ENCODE measurements at places on chromosomes 12 and 14.

GRCh38 chr14:104078031-104078455 lies 7.5 kb upstream of the ASPG start:
- DNase-seq: peak; percentile 85

DNA sequence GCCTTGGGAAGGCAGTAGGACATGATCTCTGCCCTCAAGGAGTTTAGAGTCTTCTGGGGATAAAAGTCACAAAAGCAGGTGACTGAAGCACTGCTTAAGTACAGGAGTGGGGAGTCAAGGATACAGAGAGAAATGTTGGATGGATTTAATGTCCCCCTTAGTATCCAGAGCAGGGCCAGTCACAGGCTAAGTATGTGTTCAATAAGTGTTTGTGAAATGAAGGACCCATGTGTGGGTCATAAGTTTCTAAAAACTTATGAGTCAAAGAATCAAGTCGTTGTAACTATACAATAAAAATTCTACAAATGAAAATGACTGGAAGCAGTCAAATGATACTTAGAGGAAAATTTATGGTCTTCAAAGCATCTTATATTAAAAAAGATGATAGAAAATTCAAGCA lies 25.1 kb downstream of the KRT80 start:
- no peak for DNase-seq

- DNase-seq: no peak
These were observed at the start of gene GYS2 for GRCh38 chr12:21604245-21605101. Gene GYS2, minus strand, starts transcription at chr12:21604847. Its CDS starts 255 bp downstream, at chr12:21604592.

GRCh38 chr14:99521176-99522024 lies 40.2 kb downstream of the CCNK start:
- no peak for DNase-seq

- no peak for DNase-seq
These were observed 69.5 kb upstream of the DICER1 start for GRCh38 chr14:95226801-95227200.

DNA sequence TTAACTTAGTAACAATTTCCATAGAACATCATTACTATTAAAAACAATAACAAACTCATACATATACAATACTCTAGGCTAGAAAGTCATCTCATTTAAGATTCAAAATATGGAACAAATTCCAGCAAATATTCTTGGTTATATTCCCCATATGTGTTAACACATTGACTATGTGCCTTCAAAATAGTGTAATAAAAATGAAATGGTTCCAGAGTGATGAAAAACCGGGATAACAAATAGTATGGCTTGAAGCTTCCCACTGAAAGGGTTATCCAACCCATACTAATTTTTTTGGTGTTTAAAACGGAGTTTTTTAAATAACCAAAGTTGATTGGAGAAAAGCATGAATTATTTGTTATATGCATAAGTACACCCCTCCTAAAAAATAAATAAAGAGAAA lies 5.3 kb downstream of the LRIG3 start:
- DNase-seq: no peak

- DNase-seq: no peak
These were observed 46.5 kb upstream of the TSPAN11 start for GRCh38 chr12:30880061-30880460.

DNA sequence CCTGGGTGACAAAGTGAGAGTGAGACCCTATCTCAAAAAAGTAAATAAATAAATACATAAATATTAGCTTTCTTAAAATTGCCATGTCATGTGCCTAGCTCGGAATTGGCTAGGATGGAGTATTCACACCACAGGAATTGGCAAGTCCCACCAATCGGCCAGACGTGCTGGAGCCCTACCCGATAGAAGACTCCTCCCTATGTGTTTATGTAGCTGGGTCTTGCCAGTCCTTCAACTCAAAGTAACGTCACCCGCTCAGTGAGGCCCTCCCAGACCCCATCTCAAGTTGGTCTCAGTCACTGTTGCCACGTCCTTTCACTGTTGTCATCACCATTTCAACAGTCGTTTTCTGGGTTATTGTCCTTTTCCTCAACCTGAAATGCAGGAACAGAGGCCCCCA lies 20.2 kb downstream of the VRTN start:
- DNase-seq: no peak

DNA sequence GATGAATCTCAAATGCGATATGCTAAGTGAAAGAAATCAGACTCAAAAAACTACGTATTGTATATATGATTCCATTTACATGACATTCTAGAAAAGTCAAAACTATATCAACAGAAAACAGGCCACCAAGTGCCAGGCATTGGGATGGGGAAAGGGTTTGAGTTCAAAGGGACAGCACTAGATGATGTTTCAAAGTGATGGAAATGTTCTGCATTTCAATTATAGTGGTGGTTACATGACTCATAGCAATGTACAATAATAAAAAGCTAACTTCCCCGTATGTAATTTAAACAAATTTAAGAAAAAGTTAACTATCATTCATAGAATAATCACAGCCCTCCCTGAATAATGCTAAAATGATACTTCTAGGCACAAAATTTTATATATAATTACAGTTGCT lies 13.5 kb downstream of the HECTD1 start:
- DNase-seq: no peak

DNA sequence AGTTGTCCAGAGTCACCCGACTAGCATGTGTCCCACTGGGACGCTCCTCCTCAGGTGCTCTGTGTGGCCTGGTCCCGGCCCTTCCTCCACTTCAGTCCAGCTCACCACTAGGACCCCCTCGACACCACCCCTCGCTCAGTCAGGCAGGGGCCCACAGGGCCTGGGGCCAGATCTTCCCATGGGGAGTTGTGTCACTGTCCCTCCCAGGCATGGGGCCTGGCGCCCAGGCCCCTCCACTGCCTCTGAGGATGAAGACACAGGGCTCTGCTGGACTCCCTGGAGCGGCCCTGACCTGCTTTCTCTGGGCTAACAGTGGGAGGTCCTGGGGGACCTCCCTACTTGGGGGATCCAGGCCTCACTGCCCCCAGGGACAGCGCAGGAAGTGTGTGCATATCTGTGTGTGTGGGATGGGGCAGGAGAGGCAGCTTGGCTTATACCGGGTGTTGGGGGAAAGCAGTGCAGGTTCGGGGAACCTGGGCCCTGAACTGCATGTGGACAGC lies 43.8 kb downstream of the KRT80 start:
- no peak for DNase-seq

DNA sequence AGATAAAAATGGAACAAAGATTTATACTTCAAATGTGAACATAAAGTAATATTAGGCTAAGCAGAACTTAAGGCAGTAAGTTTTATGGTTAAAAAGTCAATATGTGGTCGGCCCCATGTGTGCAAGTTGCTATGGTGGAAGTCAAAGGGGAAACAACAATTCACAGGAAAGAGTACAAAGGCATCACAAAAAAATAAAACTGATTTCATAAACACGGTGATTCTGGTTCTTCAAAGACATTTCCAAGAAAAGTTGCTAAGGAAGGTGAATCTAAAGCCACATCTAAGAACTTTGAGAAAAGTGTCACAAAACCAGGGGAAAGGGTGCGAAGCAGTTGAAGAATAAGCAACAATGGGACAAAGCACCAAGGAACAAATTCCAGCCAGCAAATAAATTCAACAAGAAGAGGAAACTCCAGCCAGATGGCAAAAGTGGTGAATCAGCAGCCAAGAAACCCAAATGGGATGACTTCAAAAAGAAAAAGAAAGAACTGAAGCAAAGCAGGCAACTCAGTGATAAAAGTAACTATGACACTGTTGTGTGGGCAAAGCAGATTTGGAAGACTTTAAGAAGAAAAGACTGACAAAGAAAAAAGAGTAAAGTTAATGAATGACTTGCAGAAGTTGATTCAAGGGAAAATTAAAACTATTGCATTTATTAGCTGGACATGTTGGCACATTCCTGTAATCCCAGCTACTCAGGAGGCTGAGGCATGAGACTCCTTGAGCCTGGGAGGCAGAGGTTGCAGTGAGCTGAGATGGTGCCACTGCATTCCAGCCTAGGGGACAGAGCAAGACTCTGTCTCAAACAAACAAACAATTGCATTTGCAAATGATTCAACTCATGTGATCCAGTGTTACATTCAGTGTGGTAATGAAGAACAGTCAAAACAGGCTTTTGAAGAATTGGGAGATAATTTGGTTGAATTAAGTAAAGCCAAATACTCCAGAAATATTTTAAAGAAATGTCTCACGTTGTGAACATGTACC lies 19.5 kb downstream of the PTGDR start:
- no peak for DNase-seq

DNA sequence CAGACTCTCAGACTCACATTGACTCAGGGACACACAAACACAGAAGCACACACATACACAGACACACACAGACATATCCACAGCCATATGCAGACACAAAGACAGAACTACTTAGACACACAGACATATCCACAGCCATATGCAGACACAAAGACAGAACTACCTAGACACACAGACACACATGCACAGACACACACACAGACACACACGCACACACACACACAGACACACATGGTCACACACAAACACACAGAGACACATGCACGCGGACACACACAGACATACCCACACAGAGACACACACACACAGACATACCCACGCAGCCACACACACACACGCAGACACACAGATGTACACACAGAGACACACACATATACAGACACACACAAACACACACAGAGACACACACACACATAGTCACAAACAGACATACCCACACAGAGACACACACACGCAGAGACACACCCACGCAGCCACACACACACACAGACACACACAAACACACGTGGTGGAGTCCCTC lies 25.7 kb downstream of the SERPINA1 start:
- DNase-seq: no peak

DNA sequence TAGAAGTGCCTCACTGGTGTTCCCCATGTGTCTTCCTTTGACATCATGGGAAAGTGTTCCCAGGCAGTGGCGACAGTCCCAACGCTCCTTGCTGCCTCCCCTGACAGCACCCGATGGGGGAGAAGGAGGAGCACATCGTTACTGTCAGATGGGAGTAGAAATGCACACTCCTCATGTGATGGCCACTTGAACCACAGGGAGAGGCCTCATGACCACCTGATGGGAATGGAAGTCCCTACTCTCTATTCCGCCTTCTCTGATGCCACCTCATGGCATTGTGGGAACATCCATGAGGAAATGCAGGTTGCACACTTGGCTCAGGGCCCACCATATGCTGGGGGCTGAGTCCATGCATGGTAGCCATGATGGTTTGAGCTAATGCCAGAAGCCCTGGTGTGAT lies 14.3 kb upstream of the CORO1C start:
- DNase-seq: no peak

DNA sequence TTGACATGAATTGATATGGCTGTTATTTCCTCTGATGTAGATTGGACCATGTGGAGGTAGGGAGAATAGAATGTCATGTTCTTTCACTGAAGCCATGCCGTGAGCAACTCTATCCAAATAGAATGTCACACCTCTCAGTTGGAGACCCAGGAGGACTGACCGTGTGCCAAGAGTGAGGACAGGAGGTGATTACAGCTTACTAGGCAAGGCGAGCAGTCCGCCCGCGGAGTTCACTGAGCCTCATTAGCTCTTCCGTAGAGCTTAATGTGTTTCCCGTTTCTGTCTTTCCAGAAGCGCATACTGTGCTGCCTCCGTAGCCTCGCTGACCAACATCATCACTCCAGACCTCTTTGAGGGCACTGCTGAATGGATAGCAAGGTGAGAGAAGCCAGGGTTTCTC lies 45.6 kb downstream of the FNTB start:
- no peak for DNase-seq

- no peak for DNase-seq
These were observed 27.8 kb downstream of the FAM222A start for GRCh38 chr12:109741286-109741969.

DNA sequence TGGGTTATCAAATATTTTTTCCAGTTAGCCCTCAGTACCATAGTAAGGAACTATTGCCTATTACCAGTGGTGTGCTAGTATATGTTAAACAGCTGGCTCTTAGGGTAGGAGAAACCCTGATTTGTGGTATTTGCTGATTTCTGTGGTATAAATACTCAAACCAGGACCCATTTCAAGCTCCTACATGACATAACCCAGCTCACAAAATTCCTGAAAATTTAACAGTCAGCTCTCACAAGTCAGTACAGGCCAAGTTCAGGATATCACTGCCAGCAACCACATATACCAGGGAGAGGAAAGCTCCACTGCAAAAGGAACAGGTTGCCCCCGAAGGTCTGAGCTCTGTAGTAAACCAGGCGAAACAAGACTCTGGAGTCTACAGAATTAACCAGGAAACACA lies 315.3 kb downstream of the NOVA1 start:
- DNase-seq: no peak

GRCh38 chr12:125247477-125247876 lies 182.2 kb downstream of the AACS start:
- no peak for DNase-seq

DNA sequence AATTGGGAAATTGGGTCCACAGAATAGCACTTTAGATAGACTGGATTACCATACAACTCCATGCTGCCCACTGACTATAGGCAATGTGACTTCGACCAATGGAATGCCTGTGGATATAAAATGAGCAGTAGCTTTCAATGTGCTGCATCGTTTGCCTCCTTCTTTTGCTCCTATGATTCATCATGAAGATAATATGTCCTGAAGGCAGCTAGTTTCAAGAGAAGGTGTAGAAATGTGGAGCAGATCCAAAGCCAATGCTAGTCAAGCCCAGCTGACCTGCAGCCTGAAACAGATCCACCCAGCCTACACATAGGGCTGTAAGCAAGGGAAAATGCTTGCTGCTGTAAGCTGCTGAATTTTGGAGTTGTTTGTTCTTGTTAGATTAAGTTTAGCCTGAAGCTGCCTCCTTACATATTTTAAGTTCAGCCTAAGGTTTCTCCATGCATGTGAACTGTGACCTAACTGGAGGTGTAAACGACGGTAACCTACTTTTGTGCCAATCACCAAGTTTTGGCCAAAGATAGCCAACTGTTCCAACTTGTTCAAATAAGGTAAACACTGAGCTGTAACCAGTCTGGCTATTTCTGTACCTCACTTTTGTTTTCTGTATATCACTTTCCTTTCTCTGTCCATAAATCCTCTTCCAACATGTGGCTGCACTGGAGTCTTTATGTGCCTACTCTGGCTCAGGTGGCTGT lies 169.1 kb upstream of the AVPR1A start:
- no peak for DNase-seq

DNA sequence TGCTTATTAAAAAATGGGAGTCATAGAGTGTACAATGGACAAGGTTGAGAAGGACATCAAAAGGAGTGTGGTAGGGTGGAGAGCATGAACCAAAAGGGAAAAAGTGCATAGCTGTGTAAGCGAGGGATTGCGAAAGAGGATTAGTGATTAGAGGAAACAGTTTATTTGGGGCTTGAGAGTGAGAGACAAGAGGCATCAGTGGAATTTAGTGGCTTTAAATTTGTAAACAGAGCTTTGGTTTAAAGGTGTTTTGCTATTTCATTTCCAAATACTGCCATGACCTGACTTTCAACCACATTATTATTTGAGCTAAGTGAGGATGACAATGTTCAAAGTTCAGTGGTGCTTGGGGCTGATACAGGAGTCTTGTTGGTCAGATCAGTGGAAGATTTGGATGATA lies 53.4 kb downstream of the SLC16A7 start:
- DNase-seq: no peak
